NCI-H1092 treated with DMSO at 0.1 percent for 48 hours (cell line): ENCODE measurements at places on chromosomes 11 and 22.
A peak's percentile ranks its signal among the peaks of the same experiment; 100 is the strongest.

- no peak for DNase-seq
Observed at GRCh38 chr11:76625472-76626186, 44.9 kb downstream of the LRRC32 start.

DNA sequence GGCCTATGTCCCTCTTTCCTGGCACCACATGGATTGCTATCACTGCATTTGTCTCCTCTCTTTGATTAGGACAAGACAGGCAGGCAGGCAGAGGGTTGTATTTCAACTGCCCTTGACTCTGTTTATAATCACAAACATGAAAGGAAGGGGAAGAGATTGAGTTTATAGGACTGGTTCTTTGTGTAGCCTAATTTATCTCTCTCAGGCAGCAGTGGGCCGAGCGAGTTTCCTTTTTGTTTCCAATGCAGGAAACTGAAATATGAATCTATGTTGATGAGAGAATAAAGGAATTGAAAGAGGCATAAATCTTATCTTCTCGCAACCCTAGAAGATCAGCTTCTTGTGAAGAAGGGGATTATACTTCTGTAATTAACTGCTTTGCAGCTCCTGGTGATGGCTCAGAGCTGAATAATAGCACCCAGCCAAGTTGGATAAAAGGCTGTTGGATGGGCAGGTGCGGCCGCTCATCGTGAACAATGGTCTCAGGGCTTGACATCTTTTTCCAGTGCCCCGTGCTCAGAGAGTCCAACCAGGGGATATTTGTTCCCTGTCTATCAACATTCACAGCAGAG, 80.6 kb upstream of the SYT13 start:
- peak; percentile 55 for DNase-seq

GRCh38 chr22:11253000-11253511, 4274.9 kb upstream of the OR11H1 start:
- no peak for DNase-seq

DNA sequence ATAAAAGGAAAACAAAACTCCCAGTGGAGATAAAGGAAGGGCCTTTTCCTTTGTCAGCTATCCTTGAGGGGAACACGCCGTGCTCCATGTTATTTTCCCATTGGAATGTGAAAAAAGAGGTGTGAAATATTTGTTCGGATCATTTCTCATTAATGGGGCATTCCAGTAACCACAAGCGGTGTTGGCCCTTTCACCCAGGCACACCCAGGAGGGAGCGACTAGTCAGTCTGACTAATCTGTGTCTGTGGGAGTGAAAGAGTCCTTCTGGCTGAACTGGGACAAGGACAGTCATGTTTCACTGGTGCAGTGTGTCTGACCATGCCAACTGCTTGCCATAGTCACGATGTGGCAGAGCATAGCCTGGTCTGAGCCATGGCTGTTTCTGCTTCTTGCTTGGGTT, 13.0 kb upstream of the MYEOV start:
- no peak for DNase-seq
